Stimulated activated CD4-positive, alpha-beta T cell treated with anti-CD3 and anti-CD28 coated beads, Interleukin-4, amount 100 ng/mL, for 4 hours (primary cell): ENCODE measurements at places on chromosomes 3 and 15.

- DNase-seq: no peak
Observed at GRCh38 chr3:181872887-181873286, 161.2 kb downstream of the SOX2 start.

- no peak for DNase-seq
Observed at GRCh38 chr3:31634476-31634875, 101.8 kb downstream of the STT3B start.

GRCh38 chr3:173742491-173742890 lies 344.9 kb downstream of the NLGN1 start:
- DNase-seq: no peak

DNA sequence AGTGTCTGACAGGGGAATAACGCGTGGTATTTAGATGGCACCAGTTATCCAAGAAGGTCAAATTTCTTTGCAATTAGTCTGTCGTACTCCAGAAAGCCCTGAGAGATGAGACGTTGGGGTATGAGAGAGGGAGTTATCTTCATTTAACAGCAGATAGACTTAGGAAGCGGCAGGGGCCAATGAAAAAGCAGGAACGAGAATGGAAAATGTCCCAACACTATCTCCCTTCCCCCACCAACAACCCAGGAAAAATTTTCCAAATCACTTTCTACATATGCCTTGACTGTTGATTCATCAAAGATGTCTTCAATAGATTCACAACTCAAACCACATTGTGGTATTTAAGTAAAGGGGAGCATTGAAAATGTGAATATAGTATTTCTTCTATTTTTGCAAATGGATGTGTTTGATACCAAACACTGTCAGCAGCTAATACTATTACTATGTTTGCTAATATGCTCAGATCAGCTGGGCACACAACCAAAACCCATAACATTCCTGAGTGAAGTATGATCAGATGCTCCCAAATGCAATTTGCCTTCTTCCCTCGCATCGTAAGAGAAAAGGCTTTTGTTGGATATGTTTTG lies 13.3 kb upstream of the GREM1 start:
- no peak for DNase-seq

DNA sequence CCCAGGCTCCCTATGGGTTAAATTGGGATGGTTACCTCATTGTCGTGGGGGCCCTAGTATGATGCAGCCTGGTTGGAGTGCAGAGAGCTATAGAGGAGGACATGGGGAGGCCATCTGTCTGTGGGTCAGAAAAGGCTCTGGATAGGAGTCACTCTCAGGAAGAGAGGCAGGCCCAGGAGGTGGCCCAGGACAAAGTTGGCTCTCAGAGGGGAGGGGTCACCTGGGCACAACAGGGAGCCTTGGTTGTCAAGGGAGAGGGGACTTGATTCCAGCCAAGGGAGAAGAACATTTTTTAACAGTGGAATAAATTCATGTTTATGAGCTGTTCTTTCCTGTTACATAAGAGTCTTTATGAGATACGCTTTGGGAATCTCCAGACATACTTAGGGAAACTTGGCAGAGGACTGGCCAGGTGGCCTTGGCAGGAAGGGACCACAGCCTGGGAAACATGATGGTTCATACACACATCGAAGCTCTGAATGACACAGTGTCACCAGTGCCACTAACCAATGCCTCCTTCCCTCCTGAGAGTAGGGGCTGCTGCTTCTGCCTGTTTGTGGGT lies 27.5 kb upstream of the LCTL start:
- no peak for DNase-seq

GRCh38 chr3:132570016-132570415 lies 27.1 kb upstream of the ACKR4 start:
- DNase-seq: no peak

GRCh38 chr3:69651765-69652164 lies 87.5 kb upstream of the MITF start:
- DNase-seq: no peak

- DNase-seq: no peak
Observed at GRCh38 chr3:8328967-8329366, 172.7 kb upstream of the LMCD1 start.
